ENCODE measurements at places on chromosomes 5 and 9.
A peak's percentile ranks its signal among the peaks of the same experiment; 100 is the strongest.

DNA sequence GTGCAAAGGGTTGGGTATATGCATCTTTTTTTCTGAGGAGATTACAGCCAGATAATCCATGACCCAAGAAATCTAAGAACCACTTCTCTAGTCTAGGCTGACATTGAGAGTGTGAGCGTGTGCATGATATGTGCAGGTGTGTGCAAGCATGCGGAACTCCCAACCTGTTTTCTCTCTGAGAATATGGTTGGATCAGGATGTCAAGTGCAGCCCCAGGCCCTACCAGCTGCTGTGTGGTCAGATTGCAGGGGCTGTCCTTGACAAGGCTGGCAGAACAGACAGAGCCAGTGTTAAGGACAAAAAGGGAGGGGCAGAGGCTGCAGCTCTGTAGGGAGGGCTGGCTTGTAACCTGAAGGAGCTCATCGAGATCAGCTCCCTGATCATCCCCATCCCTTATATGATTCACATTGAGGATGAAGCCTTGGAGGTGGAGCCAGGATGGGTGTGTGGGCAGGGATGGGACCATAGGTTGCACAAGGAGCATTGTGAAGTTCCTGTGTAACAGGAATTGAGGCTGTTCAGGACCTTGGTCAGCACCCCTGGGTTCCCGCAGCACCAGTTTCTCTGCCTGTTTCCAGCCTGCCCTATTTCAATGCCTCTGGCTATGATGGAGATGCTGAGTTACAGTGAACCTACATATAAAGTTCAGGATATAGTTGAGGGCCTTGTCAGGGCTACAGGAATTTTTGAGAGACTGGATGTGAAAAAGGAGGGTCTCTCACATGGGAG lies 52.6 kb upstream of the ARAP3 start:
- peak; percentile 4 for DNase-seq

DNA sequence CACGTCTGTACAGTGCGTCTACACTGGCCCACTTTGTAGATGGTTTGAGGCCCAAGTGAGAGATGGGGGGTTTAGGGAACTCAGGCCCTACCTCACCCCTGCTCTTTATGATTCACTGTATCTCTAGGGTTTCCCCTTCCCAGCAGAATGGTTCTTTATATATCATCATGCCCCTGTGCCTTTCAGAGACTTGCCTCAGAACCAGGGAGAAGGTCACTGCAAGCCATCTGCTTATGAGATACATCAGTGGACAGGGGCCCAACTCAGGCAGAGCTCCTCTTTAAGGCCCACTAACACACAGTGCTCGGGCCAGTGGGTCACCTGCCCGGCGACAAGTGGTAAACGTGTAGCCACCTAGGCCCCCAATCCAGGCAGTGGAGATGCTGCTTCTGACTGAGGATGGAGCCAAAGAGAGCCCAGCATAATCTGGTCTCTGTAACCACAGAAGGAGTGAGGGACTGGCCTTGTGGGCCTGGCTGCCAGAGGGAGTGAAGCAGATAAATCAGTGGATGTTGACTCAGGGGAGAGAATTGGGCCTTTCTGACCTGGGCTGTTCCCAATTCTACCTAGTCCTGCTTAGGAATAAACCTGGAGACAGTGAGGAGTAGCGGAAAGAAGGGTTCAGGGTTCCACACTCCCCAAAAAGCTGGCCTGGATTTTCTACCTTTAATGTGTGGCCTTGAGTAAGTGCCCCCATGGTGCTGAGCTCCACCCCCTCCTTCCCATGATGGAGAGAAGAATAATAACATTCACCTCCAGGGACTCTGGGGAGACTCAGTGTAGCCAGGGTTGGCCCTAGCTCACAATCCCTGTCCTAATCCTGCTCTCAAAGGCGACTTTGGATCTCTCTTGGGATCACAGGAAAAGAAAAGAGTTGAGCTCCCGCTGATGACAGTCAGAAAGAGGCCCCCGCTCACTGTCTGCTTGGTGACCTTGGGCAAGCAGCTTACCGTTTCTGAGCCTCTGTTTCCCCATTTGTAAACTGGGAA lies 2.8 kb upstream of the DUSP1 start:
- DNase-seq = no peak

DNA sequence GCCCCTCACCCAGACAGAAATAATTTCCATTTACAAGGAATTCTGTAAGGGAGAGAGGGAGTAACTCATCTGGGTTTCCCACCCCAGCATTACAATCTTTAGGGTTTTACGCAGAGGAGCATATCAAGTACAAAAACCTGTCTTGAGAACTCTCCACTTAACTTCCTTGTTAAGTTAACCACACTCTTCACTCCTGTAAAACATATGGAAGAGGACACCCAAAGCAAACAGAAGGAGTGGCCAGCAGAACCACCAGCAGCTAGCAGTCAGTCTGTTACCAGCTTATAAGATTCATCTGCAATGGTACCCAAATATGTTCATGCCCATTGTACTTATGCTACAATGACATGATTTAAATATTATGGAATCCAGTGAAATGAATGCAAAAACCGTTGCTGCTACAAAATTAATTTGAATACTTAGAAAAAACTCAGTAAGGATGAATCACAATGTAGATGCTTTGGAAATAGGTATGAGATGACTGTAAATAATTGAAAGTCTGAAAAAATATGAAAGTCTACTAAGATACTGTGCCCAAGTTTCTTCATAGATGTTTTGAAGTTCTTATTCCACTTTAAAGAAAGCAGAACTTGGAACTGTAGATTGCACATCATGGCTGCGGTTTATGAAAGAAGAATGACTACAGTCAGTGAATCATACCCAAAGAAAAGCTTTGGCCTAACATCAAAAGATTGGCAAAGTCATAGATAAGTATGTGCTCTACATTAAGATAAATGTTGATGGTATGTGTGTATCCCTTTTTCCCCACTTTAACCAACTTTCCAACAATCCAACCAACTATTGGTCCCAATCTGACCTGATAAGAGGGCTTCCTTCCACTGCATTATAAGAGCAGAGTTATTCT lies 233.6 kb downstream of the ACTL7B start:
- no peak for DNase-seq

- DNase-seq = no peak
These were observed 21.4 kb downstream of the PJA2 start for GRCh38 chr5:109388407-109388806.

GRCh38 chr5:95924720-95925377 lies 36.8 kb downstream of the ELL2 start:
- DNase-seq = no peak
